ENCODE measurements at places on chromosomes 6 and 20. TPM values are rescaled to one million over a fixed set of nuclear protein-coding genes. Genes with fewer than 3 reads are reported as not detected.

DNA sequence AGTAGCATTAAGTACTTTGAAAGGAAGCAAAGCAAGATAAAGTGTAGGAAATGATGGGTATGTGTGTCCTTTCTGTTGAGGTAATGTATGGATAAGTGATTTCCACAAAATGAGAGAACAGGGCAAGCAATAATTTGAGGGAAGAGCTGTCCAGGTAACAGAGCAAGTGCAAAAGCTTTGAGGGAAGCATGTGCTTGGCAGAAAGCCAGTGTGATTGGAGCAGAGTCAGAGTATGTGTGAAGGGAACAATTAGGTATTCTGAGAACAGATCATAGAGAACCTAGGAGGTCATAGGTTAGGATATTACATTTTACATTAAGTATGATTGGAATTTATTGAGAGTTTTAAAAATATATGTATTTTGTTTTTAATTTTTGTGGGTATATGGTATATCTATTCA, 30.2 kb upstream of the MAN1A1 start:
- DNase-seq = no peak

DNA sequence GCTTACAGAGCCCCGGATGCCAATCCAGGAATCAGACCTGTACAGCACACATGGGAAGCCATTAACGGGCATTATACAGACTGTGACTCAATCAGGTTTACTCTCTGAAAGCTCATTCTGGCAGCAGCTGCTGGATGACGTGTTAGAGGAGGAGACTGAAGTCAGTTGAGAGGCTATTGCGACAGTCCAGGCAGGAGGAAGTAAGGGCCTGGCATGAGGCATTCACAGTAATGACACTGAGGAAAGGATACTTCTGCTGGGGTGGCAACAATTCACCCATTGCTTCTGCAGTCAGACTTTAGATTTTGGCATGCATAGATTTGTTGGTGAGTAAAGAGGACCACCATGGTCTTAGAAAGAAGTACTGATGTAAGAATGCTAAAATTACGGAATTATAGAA, 151.0 kb upstream of the HEY2 start:
- DNase-seq = peak; percentile 11

- no peak for DNase-seq
Observed at GRCh38 chr6:23522792-23523547, 603.0 kb upstream of the NRSN1 start.

TRIM15 gene
- not detected for total RNA-seq

DNA sequence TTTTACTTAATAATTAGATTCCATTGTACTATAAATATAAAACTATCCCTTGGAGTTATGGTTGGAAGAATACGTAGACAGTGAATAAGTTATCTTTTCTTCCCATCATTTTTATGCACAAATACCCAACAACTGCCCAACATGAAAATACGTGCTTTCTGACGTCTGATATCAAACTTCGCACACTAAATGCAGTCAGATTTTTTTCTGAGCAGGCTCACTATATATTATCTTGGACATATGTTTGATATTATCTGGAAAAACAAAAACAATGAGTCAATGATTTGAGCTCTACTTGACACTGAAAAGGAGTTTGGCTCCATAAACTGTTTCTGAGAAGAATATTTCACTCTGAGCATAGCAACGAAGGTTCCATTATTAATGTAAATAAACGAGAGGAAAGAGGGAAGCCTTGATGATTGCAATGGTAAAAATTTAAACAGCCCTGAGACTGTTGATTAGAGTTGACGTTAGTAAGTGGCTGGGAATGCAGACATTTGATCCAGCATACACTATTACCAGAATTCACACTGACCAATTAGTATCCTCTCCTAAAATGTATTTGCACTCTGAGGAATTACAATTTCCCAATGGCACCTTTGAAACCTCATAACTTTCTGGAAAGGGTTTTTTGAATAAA, 1090.0 kb downstream of the EPHA7 start:
- DNase-seq = no peak

ZNF318 gene
- 13.5 TPM for total RNA-seq

- no peak for DNase-seq
Observed at GRCh38 chr6:13428583-13429405, 58.6 kb downstream of the GFOD1 start.

OR12D3 gene
- not detected for total RNA-seq

- DNase-seq = no peak
Observed at GRCh38 chr6:147227770-147228320, 23.6 kb downstream of the STXBP5 start.

ENPP3 gene
- 0.11 TPM for total RNA-seq

- no peak for DNase-seq
Observed at GRCh38 chr20:20864351-20865096, 152.1 kb upstream of the RALGAPA2 start.

DNA sequence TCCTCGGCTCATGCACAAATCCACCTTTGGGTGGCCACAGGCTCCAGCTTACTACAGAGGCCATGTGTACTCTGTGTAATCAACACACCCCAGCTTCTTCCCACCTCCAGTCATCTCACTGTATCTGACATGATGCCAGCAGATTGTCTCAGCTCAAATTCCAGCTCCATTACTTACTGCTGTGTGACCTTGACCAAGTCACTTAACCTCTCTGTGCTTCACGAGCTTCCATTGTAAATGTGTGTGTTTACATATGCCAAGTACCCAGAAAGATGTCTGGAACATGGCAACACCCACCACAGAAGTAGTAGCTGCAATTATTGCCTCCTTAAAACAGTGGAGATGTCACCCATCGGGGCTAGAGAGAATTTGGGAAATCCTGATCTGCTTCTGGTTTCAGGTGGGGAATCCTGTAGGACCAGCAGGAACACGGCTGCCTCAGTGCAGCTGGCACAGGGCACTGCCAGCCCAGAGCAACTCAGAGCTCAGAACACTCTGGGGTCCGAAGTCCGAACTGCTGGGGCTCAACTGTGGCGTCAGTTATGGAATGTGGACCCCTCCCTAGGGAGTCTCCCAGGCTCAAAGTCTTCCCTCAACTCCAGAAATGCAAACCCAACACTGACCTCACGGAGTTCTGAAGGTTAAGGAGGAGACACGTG, 21.2 kb upstream of the HLA-B start:
- no peak for DNase-seq

GRCh38 chr6:33673851-33674250, 37.6 kb downstream of the UQCC2 start:
- no peak for DNase-seq

FABP7 gene
- total RNA-seq = not detected

TP53TG5 gene
- total RNA-seq = not detected

KCNK17 gene
- total RNA-seq = not detected

DNA sequence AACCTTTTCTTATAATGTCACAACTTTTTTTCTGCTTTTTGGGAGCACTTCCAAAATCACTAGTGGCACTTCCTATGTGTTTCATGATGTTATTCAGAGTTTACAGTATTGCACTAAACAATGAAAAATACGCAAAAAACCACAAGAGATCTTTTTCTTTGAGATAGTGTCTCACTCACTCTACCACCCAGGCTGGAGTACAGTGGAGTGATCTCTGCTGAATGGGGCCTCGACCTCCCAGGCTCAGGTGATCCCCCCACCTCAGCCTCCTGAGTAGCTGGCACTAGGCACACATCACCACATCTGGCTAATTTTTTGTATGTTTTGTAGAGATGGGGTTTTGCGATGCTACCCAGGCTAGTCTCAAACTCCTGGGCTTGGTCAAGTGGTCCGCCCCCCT, 158.7 kb downstream of the COL21A1 start:
- DNase-seq = no peak

- DNase-seq = no peak
Observed at GRCh38 chr20:58691773-58692578, 624 bp upstream of the NPEPL1 start.

DNA sequence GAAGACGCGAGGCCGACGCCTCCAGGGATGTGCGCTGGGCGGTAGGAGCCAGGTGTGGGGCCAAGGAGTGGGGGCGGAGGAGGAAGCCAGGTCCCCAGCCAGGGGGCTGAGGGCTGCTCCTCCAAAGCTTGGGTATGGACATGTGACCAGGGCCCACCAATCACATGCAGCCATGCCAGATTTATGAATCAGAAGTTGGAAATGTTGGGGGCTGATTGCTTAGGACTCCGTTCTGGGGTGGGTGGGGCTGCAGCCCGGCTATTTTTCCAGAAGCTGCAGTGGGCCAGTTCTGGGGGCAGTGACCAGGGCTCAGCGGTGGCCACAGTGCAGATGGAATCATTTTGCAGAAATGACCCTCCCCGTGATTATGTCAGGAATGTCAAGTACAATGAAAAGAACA, 96.0 kb downstream of the CEBPB start:
- DNase-seq = no peak

ANKRD60 gene
- not detected for total RNA-seq

MLIP gene
- total RNA-seq = 1.9 TPM

- no peak for DNase-seq
Observed at GRCh38 chr6:170011204-170012036, 260.0 kb downstream of the ERMARD start.

DNA sequence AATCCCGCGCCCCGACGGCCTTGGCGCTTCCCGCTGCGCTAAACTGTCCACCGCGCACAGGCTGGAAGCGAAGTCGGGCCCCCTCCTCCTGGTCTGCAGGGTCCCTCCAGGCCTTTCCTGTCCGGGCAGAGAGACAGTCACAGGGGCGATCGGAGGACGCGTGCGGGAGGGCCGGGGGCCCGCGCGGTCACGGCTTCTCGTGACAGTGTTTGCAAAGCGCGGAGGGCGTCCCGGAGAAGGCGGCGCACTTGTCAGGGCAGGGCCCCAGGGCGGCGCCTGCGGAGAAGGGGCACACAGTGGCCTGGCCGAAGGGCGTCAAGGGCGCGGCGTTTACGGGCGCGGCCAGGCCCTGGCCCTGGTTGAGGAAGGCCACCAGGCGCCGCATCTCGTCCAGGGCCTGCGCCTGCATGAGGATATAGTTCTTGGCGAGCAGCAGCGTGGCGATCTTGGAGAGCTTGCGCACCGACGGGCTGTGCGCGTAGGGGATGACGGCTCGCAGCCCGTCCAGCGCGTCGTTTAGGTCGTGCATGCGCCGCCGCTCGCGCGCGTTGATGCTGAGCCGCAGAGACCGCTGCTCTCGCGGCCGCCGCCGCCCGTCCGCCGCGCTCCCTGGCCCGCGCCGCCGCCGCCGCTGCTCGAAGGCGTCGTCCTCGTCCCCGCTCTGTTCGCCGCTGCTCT, 763 bp downstream of the BHLHE23 start:
- DNase-seq = no peak

DNA sequence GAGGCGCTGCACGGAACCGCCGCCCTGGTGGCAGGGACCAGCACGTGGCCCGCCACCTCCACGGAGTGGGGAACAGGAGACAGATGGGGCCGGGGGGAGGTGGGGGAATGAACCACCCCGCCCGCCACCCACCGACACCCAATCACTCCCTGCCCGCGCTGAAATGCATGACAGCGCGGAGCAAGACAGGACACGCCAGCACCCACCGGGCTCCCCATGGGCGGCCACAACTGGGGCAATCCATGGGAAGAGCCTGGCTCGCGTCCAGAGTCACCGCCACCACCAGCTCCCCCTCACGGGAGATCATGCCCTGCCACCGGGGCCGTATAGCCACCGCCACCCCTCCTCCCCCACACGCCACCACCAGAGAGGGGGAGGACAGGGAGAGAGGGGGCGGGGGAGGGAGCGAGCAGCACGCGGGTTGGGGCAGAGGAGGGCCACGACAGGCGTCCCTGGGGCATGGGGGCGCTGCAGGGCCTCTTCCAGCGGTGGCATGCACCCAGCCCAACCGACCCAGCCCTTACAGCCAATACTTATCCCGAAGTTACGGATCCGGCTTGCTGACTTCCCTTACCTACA, 744.3 kb upstream of the DEFB115 start:
- no peak for DNase-seq

- no peak for DNase-seq
Observed at GRCh38 chr6:7580927-7581618, 8.9 kb upstream of the SNRNP48 start.

DNA sequence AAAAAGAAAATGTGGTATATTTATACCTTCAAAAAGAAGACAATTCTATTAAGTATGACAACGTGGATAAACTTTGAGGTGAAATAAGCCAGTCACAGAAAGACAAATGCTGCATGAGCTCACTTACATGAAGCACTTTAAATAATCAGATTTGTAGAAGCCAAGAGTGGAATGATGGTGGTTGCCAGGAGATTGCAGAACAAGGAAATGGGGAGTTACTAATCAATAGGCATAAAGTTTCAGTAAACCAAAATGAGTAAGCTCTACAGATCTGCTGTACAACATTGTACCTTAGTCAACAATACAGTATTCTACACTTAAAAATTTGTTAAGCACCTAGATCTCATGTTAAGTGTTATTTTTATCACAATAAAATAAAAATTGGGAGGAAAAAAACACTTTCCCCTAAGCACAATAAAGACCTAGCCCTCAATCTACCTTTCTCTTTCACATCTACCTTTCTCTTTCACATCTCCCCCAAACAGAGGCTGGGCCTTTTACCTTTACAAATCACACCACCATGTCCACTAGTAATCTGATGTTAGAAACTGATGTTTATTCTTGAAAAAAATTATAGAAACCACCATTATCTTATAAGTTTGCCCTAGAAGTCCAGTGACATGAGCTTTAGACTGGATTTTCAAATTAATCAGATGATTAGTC, 73.9 kb downstream of the PKIB start:
- DNase-seq = no peak

DNA sequence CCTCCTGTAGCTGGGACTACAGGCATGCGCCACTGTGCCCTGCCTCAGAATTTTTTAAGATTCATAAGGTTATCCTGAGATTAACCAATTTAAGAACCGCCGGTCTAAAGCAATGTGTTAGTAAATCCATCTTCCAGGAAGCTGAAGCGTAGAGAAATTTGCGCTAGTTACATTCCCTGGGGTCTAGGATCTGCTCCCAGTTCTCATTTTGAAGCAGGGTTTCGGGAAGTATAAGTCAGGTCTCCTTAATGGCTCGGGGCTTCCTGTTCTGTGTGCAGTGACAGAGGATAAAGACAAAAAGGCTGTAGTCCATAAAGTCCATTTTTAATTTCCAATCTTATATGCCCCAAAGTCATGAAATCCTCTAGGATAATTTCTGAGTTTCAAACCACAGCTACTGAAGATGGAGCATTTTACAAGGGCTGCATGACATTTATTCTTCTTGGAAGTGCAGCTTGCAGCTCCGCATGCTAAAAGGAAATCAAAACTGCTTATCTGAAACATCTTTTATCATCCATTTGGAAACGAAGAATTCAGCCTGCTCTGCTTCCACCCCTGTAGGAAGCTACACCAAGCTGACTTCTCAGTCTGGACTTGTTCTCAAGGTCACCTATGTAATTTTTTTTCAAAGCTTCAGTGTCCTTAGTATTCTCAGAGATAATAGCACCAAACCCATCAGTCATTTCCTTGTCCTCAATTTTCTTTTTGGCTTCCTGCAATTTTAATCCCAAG, 326.1 kb downstream of the PRL start:
- no peak for DNase-seq

- DNase-seq = no peak
Observed at GRCh38 chr20:19298652-19299051, 86.2 kb downstream of the SLC24A3 start.
